ENCODE measurements at places on chromosomes 3 and 15.

- no peak for DNase-seq
Observed at GRCh38 chr3:14905055-14905657, 42.2 kb upstream of the NR2C2 start.

GRCh38 chr3:178397836-178398235, 138.4 kb upstream of the KCNMB2 start:
- no peak for DNase-seq

DNA sequence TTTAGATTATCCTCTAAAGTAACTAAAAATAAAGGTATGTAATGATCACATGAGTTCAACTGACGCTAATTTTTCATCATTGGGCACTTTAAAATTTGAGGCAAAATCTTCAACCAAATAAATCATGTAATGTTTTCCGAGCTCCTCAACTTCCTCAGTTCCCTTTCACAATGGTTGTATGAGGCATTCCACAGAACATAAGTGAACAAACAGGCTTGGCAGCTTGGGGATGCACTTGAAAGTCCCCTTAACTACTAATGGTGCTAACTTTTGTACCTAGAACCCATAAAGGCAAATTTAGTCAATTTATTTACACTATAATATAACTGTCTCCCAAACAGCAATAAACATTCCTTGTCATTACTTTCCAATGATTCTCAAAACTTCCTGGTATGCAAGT, 1137.9 kb downstream of the ROBO2 start:
- no peak for DNase-seq

- no peak for DNase-seq
Observed at GRCh38 chr3:149245738-149246451, 24.3 kb upstream of the CP start.

- peak; percentile 66 for DNase-seq
Observed at GRCh38 chr3:183825456-183826161, at the start of gene MAP6D1. MAP6D1 (minus strand) TSS chr3:183825577; CDS start chr3:183825547, 30 bp downstream.

GRCh38 chr3:107985496-107985895, 105.3 kb downstream of the CD47 start:
- DNase-seq: no peak

DNA sequence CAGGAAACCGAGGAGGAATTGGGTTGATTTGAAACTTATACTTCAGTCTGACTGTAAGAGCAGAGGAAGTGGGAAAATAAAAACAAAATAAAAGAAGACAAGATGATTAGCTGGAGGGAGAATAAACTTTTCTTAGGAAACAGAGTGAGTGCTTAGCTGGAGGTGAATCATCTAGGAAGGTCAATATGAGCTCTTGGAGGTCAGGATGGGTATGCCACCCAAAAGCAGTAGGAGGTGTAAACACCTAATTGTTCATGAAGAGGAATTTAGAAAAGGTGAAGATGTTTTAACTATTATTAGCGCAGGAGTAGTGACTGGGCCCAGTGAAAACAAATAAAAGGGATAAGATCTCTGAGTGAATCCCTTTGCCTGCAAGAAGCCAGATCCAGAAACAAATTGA, 39.9 kb upstream of the ARL14 start:
- DNase-seq: no peak

DNA sequence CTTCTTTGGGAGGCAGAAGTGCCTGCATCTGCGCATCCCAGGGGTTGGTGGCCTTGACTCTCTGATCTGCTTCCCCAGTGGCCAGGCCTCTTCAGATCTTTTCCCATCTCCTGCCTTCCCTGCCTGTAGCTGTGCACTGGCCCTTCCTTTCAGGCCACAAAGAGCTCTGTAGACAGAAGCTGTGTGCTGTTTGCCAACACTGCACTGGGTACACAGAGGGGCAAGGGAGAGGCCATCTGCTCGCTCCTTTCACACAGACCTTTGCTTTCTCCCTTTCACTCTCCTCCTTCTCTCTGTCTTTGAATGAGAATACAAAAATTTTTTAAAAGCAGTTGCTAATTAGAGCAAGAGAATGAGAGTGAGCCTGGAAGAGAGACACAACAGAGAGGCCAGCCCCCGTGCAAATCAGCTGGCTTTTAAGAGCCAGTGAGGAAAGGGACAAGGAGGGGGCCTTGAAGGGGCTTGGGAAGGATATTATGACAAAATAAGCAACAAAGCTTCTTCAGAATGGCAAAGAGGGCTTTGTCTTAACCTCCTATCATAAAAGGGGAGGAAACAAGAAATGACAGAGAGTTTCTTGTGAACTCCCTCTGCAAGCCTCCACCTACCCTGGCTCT, 170.9 kb downstream of the EPHB1 start:
- DNase-seq: no peak

DNA sequence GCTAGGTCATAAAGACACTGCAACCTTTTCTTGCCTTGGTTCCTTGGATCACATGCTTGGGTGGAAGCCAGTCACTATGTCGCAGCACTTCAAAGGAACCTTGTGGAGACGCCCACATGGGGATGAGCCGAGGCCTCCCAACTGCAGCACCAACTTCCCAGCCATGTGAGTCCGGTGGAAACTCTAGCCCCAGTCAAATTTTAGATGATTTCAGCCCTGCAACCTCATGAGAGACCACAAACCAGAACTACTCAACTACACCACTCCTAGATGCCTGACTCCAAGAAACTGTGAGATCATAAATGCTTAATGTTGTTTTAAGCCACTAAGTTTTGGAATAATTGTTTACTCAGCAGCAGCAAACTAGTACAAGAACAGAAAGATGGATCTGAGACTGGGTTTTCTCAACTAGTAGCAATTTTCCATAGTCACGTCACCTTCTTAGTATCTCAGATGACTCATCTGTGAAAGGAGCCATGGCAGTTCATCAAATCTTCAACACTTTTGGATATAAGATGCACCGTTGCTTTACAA, 86.5 kb downstream of the MB21D2 start:
- DNase-seq: no peak

DNA sequence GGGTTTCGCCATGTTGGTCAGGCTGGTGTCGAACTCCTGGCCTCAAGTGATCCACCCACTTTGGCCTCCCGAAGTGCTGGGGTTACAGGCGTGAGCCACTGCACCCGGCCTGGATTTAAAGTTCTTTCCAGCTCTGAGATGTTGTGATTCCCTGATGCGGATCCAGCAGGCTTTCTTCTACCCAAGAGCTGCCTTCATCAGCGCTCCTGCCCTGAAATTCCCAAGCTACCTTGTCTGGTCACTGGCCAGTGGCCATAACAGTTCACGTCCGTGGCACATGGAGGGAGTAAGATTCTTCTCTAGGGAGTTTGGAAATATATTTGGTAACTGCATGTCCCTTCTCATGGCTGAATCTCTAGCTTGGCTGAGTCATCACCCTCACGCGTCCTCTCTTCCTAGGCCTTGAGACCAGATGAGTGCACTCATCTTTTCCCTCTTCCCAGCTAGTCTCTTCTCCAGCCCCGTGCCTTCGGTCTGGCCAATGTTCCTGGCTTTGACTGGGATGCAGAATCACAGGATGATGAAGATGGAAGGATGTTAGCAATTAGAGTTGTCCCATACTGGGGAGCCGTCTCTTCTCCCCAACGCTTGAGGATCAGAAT, 29.8 kb upstream of the APOD start:
- no peak for DNase-seq

DNA sequence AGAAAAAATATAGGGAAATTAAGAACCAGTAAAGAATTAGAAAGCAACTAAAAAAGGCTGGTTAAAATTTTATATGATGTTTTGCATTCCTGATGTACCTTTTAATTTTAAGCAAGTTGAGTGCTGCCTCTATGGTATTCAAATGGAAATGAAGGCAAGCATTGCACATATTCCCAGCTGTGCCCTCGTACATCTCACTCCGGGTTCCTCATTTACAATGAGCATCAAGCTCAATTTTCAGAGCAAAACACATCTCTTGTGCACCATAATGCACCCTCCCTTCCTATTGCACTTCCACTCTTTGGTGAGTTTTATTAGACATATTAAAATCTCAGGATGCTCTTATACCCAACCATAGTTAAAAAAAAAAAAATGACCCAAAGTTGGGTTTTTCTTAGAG, 267.9 kb downstream of the CHST2 start:
- DNase-seq: no peak

- DNase-seq: no peak
Observed at GRCh38 chr3:48338635-48339034, 5.2 kb upstream of the SPINK8 start.

DNA sequence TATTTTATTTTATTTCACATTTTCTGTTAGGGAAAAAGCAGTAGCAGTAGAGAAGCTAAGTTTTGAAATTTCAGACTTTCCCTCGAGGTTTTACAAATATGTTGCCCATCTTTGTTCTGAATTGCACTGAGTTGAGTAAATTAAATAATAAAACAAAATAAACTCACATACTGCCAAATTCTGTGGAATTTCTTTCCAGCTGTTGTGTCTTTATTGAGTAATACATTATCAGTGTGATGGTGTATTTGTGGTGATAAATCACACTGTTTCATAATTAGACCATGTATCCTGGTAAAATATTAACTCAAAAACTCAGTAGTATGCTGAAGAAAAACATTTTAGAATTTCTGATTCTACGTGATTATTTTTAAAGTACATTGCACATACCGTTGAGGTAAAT, 592.1 kb downstream of the SI start:
- no peak for DNase-seq

DNA sequence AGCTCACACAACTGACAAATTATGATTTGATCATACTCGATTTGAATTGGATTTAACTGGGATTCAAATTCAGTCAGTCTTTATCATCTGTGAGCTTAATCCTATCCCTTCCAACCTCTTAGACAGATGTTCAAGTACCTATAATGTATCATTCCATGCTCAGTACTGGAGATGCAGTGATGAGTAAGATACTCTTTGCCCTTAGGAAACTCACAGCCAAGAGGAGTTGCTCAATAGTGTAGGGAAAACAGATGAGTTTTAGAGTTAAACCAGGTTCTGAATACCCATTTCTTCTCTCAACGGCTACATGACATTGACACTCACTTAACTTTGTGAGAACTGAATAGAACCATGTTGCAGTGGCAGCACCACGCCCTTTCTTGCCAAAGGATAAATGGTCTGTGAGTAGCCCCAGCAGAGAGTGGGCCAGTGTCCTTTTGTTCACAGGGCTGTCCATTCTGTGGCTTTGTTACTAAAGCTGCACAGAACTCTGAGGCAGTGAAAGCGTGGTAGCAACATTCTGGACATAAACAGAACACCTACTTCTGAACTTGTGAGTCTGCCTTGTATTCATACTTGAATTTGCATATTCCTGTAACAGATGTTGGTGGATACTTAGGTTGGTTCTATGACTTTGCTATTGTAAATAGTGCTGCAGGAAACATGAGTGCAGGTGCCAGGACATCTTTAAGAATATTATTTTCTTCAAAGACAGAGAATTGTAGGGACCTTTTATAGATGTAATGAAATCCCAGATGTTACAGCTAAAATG, 91.6 kb downstream of the RASA2 start:
- DNase-seq: no peak

DNA sequence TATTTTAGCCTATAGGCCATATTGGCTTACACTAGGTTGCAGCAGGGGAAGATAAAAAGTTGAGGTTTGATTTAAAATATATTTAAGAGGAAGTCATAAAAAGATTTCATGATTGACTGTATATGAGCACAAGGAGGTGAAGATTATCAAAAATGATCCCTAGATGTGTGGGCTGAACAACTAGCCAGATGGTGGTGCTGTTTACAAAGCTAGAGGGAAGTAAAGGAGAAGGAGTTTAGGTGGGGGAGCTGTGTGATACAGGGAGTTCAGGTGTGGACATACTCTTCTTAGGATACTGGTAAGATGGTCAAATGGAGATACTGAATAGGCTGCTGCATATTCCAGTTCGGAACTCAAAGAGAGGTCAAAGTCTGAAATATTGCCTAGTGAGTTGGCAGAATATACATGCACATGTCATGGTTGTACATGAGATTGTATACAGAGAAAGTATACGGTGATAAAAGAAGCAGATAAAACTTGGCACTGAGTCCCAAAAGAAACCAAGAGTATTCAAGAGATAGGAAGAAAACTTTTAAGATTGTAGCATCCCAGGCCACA, 727.8 kb downstream of the NLGN1 start:
- DNase-seq: peak; percentile 1

GRCh38 chr15:81054236-81054635, 53.5 kb downstream of the TLNRD1 start:
- no peak for DNase-seq

DNA sequence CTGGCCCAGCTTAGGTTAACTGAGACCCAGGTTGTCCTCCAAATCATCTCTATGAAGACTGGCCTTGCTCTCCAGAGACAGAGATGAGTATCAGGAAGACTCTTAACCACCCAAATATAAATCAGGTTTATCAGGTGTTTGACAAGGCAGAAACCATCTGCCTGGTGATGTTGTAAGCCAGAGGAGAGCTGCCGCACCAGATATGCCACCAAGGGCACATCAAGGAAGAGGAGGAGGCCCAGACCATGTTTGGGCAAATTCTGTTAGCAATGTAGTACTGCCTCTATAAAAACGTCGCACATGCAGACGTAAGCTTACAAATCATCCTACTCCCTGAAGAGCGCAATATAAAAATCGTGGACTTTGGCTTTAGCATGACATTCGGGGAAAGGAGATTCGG, 21.0 kb upstream of the RPL32 start:
- no peak for DNase-seq
